ENCODE measurements at places on chromosomes 5 and 9.

DNA sequence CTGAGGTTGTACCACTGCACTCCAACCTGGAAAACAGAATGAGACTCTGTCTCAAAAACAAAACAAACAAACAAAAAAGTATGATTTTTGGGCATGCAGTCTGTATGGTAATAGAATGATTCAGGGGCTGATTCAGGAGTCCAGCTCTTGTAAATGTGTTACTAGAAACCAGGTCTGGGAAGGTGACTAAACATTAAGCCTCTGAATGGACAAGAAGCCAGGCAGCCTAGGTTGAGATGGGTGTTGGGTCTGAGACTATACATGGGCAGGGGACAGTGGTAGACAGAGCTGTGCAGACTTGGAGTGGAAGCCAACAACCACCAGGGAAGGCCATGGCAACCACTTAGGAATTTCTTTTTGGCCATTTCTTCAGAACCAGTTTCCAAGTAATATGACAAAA, 64.9 kb upstream of the TLE1 start:
- no peak for DNase-seq

DNA sequence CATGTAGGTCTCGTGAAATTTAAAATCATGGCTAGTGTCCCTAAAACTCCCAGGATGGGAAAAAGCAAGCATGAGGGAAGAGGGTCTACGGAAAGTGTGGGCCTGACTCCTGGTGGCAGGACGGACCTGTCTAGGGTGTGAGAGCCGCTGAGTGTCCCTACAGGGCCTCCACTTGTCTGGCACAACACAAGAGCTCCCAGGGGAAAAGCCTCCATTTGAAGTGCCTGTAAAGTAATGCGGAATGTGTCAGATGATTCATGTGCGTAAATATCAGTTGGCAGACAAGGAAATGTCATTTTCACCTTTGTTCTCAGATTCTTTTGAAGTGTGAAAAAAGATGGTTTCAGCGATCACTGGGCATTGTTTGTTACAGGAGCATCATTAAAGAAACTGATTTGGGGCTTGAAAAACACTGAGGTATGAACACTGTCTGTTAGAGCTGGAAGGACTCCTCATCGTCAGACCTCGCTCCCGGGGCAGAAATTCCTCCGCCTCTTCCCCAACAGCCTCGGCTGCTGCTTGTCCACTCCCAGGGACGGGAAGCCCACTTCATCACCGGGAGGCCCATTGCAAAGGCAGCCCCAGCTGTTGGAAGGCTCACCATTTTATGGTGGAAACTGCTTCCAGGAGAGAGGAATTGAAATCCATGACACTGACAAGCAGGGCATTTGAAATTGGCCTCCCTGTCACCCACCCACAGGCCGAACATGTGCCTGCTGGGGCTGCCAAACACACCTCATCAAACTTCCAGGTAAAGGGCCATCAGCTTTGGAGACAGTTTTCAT, 240.8 kb downstream of the FSTL4 start:
- DNase-seq, result no peak

DNA sequence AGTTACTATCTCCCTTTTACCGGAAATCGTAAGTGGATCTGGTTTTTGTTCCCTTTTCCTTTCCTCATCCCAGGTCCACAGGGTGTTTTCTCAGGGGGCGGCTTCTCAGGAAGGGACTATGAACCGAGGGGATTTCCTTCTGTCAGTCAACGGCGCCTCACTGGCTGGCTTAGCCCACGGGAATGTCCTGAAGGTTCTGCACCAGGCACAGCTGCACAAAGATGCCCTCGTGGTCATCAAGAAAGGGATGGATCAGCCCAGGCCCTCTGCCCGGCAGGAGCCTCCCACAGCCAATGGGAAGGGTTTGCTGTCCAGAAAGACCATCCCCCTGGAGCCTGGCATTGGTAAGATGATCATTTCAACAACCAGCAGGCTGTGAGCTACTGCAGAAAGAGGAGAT, 75.8 kb downstream of the GOLPH3 start:
- DNase-seq, result no peak

GRCh38 chr9:71814226-71814625, 45.9 kb upstream of the CEMIP2 start:
- DNase-seq, result no peak

DNA sequence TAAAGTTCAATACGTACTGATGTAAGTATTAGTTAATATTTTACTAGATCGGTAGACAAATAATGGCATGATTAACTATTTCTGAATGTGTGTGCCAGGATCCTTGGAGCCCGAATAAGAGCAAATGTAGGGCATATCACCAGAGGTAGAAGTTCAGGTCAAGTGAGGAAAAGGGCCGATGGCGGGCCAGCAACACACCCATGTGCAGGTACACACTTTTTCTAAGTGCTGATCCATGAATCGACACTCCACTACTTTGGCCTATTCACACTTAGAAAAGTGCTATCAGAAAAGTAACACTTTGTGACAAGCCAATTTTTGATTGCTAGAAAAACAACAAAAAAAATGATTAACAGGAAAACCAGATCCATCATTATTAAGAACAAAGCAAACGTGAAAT, 150.3 kb downstream of the AUH start:
- no peak for DNase-seq

Measured in inflammatory macrophage treated with lipopolysaccharide for 4 hours (primary cell).